ENCODE measurements at places on chromosomes 2 and 18.

DNA sequence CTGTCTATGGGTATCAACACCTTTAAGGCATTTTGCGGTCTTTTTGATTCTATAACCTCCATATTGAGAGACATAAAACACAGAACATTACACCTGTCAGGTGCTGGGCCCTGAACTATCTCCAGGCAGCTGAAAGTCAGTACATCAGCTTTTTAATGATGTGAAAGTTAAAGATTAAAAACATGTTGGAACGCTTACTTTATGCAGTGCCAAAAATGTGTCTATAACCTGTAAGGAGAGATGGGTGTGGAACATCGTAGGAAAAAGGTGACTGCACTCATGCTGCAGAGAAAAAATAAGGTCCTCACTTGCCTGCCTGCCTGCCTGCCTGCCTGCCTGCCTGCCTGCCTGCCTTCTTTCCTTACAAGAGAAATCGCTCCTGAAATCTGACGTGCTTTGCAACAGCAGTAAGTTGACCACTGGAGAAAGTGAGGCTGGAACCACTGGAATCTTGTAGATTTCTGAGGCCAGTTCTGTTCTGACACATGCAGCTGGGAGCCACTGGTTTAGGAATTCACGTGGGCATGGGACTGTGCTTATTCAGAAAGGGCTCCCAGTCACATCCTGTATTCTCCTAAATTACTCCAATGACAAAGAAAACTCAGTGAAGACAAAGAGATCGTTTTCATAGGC is 34.1 kb downstream of the BCL11A start:
- DNase-seq = no peak

GRCh38 chr2:84278386-84278785 is 180.7 kb downstream of the SUCLG1 start:
- no peak for DNase-seq

- DNase-seq = no peak
Observed at GRCh38 chr2:46181789-46182530, 115.2 kb upstream of the EPAS1 start.

GRCh38 chr2:182595650-182596049 is 120.4 kb upstream of the DNAJC10 start:
- DNase-seq = no peak

DNA sequence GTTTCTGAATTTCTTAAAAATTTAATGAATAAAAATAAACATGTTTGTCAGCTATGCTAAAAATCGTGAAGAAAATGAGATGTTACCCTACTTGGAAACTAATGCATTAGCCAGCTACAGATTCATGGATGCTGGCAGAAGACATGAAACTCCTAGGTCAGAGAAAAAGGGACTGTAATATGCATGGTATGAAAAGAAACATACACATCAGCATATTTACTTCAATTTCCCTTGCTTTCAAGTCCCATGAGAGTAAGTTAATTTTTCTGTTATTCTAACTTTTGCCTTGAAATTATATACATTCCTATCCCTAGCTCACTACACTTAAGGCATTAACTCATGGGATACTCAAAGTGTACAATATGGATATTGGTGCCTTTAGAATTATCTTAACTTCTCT is 2041.4 kb upstream of the LRRTM1 start:
- no peak for DNase-seq

- DNase-seq = no peak
Observed at GRCh38 chr2:26959331-26959730, 11.1 kb upstream of the MAPRE3 start.

DNA sequence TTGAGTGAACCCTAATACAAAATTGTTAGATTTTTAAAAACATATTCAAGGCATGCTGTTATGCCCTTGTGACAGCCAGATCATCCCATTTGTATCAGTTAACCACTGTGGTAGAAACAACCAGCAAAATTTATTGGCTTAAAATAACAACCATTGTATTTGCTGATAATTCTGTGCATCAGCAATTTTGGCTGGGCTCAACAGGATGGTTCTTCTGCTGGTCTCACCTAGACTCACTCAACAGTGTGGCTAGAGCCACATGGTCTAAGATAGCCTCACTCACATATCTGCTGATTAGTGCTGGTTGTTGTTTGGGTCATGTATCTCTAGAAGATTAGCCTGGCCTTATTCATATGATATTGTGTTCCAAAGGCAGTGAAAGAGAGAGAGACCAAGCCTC is 160.1 kb upstream of the GATA6 start:
- DNase-seq = no peak

DNA sequence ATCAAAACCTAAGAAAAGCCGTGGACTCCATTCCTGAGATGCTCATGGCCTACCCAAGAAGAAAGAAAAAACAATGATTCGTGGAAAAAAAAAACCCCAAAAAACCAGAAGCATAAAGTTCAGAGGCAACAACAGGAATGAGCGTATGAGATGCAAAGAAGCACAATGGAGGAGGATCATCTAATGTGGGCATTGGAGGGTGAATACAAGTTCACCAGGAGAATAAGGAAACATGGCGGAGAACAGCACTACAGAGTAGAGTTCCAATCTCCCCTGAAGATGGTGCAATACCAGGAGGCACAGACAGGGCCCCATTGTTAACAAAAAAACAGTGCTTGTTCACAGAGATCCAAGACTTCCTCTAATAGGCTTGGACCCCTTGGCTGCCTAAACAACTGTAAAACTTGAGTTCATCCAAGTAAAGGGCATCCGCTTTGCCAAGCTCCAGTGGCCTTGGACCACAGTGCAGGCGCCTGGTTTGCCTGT is 337.2 kb downstream of the PDE11A start:
- no peak for DNase-seq
